Ureter (tissue), 1 donor: ENCODE measurements at places on chromosomes 3 and 15.

DNA sequence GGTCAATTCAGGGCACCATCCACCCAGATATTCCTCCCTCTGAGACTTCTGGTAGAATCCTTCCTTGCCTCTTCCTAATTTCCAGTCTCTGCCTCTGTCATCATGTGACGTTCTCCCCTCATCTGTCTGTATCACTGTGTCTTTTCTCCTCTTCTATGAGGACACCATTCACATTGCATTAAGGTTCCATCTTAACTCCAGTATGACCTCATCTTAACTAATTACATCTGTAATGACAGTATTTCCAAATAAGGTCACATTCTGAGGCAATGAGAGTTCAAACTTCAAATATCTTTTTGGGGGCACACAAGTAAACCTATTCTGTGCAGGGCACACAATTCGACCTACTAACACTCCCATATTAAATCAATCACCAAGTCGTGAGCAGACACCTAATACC is 169.7 kb downstream of the FHIT start:
- no peak for DNase-seq

GRCh38 chr3:146187334-146187950 is 26.5 kb upstream of the PLOD2 start:
- DNase-seq: no peak

DNA sequence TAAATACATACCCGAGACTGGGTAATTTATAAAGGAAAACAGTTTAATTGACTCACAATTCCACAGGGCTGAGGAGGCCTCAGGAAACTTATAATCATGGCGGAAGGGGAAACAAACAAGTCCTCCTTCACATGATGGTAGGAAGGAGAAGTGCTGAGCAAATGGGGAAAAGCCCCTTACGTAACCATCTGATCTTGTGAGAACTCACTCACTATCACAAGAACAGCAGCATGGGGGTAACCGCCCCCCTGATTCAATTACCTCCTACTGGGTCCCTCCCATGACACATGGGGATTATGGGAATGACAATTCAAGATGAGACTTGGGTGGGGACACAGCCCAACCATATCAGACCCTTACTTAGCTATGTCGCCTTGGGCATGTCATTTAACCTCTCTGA is 27.7 kb downstream of the SCG3 start:
- DNase-seq: no peak

GRCh38 chr15:45790325-45790943 is 155.6 kb downstream of the SQOR start:
- DNase-seq: no peak

DNA sequence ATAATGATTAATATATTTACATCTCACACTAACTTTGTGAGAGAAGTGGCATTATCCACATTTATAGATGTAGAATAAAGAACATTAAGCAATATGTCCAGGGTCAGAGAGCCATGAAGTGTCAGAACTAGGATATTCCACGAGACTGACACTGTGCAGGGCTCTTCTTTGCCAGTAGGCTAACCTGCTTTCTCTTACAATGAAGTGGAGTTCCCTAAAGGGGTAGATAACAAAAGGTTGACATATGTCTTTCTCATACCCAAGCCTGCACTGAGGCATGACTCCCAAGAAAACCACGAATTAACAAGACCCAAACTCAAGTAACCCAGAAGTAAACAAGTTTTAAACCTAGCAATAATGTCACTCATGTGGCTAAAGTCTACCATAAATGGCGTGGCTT is 191.5 kb upstream of the SLC2A2 start:
- DNase-seq: no peak

GRCh38 chr3:81776643-81777042 is 15.2 kb upstream of the GBE1 start:
- DNase-seq: no peak

GRCh38 chr3:174533286-174533685 is 325.8 kb upstream of the NAALADL2 start:
- no peak for DNase-seq

DNA sequence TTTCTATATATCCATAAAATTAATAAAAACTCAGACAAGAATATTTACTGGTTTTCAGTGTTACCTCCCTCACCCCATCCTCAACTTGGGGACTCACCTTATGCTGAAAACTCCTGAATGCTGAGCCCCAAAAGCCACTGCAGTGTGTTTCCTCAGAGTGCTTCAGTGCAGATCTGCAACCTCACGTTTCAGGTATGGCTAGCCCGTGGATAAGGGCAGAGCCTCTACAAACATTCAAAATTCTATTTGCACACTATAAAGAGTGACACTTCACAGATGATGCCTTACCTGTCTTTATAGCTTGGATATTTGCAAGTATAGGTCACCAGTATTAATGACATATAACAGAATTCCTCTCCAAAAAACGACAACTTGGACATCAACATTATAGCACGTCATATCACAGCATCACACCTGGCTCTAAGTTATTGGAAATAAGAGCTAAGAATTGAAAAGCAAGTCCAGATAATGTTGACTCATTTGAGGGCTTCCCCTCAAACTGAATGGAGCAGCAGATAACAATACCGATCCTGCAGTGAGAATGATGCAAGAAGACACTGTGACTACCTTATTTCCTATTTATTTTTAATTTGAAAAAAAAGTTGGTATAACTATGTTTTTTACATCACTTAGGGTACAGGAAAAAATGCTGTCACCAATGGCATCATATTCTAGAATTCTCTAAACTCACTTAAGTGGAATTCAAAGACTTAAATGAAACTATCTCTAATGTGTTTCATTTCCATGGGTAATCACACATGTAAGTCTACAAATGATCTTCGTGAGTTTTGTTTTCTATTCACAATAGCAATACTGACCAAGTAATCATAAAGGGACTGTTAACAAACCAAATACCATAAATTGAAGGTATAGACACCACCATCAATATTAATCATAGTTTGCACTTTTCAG is 40.7 kb upstream of the RSL24D1 start:
- DNase-seq: no peak

- DNase-seq: no peak
Measured at GRCh38 chr15:71743861-71744382, 66.4 kb upstream of the NR2E3 start.

DNA sequence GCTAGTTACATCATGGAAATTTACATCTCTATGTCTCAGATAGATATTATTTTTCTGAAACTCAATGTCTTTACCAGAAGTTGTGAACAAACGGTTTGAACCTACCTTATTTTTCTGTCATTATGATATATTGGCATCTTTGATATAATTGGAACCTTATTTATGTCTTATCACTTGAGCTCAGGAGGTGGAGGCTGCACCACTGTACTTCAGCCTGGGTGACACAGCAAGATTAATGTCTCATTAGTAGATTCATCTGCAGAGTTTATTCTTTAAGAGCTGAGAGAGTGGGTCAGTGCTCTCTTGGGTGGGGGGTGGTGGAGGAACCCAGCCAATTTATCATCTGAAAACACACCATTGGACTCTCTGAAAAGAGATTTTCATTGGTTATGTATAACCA is 21.4 kb downstream of the SCG3 start:
- DNase-seq: no peak

DNA sequence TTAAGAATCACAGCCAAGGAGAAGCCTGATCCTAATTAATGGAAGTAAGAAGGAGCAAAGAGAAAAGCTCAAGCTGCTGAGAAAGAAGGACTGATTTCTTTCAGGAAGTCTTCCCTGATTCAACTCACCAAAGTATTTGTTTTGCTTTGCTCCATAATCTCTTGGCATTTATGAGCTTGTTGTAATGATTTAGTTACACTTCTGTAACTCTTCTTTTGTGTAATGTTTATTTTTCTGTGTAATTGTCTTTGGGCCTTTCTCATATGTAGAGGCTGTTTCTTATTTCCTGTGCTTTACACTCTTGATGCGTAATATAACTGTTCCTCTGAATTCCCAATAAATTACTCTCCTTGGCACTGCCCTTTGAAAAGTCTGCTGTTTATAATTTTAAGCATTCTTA is 80.0 kb downstream of the COL6A5 start:
- DNase-seq: no peak

- DNase-seq: no peak
Measured at GRCh38 chr3:180311242-180311641, 274.5 kb upstream of the PEX5L start.

DNA sequence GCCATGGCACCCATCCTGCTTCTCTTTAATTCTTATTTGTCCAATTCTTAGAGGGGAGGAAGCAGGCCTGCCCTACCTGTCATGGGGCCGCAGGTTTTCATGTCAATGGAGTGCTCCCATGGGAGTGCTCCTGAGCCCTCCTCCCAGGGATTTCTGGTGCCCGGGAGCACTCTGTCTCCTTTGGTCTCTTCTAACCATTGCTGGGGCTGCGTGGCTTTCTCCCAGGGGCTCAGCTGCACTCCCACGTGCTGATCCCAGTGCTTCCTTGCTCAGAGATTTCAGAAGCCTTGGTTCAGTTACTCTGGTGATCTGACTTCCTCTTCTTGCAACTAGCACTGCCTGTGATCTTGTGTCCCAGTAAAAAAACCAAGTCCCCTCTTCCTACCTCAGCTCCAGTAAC is 68.0 kb upstream of the ARL8B start:
- DNase-seq: no peak

- no peak for DNase-seq
Measured at GRCh38 chr15:37340438-37340837, 240.1 kb upstream of the MEIS2 start.

GRCh38 chr3:47985381-47985780 is 30.8 kb downstream of the MAP4 start:
- DNase-seq: no peak

- no peak for DNase-seq
Measured at GRCh38 chr3:58656631-58657030, 9.9 kb downstream of the FAM3D start.

- no peak for DNase-seq
Measured at GRCh38 chr3:196990601-196991007, 22.0 kb upstream of the PIGZ start.

DNA sequence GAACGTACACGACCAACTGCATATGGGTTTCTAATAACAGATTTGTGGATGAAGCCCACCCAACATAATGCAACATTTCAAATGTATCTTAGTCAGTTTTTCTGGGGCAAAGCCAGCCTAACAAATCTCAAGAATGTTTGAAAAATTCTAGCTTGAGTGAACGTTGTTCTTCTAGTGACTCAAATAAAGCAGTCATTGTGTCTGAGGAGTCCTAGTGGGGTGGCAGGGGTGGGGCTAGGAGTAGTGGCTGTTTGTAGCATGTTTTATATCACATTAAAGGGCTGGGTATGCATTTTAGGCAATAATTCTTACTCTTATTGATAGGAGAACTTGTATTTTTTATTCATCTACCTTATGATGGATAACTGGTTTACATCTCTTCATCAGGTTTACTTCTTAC is 6.0 kb downstream of the B3GNT5 start:
- DNase-seq: no peak

DNA sequence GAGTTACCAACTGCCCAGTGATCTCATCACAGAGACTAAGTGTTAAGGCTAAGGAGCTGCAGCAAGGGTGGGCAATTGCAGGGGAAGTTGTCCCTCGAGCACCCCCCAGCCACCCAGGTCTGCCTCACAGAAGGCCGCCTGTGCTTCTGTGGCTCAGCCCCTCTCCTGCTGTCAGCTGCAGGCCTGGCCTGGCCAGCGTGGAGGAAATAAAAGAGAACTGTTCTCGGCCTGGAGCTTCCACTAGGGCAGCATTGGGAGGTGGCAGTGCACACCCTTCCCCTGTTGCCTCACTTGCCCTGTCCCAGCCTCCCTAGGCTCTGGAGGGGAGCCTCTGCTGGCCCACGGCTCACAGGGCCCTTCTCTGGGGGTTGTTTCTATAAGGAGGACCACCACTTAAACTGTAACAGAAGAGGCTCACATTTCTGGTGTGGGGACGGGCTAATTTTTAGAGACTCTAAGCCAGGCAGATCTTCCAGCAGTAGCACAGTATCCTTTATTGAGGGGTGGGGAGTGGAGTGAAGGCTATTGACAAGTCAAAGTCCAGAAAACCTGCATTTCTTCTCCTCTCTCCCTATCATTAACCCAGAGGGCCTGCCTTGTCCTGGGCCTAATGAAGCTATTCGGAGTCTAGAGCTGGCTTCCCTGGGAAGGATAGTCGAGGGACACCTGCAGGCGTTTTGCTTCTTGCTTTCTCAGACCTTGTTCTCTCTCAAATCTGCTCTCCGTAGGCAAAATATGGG is 75.6 kb upstream of the ADPGK start:
- DNase-seq: peak; percentile 20

- DNase-seq: no peak
Measured at GRCh38 chr15:64586259-64586870, 126.0 kb downstream of the ZNF609 start.

DNA sequence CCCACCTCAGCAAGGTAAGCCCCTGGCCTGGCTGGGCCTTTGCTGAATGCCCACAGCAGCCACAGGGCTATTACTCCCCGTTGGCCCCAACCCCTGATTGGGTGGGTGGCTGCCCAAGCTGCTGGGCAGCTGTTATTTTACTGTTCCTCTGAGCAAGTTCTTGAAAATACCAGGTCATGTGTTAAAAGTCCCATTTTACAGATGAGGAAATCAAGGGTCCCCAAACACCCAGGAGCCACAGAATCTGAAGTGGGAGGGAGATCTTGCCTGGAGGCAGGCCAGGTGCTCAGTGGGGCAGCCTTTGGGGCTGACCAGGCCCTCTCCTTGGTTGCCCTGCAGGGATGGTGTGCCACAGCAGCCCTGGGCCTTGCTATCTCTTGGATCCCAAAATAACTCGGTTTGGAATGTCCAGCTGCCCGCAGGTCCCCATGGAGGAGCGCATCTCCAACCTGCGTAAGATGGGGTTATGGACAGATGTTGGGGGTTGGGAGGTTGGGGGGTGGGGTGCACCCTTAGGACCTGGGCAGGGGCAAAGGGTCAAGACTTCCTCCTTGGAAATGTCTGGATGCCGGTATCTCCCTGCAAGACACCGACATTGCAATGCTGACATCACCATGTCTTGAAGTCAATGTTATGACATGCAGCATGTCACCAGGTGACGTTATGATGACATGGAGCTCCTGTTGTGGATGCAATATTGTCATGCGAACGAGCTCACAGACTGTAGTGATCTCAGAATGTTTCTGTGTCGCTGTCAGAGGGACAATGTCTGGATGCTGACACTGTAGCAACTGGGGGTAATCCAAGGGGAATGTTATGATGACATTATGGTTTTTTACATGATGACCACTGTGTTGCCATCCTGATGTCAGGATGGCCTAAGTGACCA is 13.3 kb upstream of the CSPG4 start:
- DNase-seq: no peak

GRCh38 chr3:128591738-128592426 is 58.7 kb downstream of the RPN1 start:
- DNase-seq: no peak

DNA sequence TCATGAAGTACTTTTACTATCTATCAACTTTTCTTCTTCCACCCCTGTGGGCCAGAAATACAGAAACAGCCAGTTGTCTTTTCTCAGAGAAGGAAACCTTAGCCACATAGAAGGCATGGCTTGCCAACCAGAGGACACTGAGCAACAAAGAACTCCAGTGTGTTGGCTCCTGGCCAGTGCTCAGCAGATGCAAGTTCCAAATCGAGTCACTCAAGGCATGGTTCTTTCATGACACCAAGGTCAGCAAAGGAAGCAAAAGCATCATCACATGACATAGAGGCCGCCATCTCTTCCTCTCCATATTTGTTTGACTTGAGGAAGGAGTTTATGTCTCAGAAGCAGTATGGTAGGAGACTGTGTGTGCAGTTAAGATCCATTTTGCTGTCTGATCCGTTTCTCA is 92.2 kb downstream of the MYLK start:
- no peak for DNase-seq

- no peak for DNase-seq
Measured at GRCh38 chr15:77631745-77632533, 773 bp downstream of the LINGO1 start.

GRCh38 chr3:174072675-174073074 is 675.1 kb downstream of the NLGN1 start:
- DNase-seq: no peak
